ENCODE measurements at places on chromosomes 11 and 22. TPM values are rescaled to one million over a fixed set of nuclear protein-coding genes. Genes with fewer than 3 reads are reported as not detected.

Gene NRIP3
- 4.0 TPM for total RNA-seq

- DNase-seq: no peak
Measured at GRCh38 chr11:68312780-68313573, 586 bp downstream of the LRP5 start.

DNA sequence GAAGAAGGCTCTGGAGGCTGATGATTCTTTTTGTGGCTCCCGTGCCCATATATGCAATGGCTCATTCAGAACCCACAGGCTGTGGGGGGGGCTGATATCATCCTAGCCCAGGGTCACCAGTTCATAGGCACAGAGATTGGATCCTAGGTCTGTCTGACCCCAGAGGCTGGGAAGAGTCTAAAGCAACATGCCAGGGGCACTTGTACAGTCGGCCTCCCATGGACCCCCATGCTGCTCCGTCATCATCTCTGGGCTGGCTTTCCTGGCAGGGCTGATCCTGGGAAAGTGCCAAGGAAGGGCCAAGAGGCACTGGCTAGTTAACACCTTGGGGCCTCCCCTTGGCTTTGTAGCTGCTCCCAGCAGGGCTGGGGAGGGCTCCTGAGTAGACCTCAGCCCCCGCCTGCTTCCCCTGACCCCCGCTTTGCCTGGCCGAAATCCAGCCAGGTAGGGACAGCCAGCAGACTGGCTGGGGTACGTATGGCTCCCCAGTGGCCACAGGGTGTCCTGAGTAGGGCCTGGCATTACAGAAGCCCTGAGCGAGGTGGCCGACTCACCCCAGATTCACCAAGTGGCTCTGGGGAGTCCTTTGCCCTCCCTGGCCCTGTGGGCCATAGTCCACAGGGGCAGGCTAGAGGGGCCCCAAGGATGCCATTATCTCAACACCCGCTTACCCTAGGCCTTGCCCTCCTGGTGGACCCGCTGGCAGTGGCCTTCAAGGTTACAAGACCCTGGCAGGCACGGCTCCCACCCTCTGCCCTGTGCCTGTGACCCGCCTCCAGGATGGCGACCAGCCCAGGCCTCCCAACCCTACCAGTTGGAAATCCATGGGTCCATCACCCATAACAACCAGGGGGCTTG, 22.5 kb downstream of the FADS3 start:
- no peak for DNase-seq

DNA sequence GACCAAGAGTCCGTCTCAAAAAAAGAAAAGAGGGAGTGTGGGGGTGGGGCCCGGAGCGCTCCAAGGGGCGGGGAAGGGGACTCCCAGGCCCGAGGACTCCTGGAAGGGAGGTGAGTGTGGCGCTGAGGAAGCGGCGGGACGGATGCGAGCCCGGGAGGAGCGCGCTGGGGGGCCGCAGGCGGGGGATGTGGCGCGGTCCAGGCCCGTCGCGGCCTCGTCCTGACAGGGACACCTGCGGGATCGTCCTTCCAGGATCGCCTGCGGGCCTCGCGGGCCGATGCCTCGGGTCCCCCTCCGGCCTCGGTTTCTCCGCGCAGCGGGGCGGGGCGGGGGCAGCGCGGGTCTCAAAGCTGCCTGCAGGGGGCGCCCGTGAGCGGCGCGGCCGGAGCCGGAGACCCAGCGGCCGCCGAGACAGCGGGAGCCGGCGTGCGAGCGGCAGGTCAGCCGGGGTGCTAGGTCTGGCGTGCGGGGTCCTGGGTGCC, 3.8 kb upstream of the ADORA2A start:
- DNase-seq: no peak

- DNase-seq: no peak
Measured at GRCh38 chr22:35450824-35451569, 51.1 kb downstream of the MCM5 start.

DNA sequence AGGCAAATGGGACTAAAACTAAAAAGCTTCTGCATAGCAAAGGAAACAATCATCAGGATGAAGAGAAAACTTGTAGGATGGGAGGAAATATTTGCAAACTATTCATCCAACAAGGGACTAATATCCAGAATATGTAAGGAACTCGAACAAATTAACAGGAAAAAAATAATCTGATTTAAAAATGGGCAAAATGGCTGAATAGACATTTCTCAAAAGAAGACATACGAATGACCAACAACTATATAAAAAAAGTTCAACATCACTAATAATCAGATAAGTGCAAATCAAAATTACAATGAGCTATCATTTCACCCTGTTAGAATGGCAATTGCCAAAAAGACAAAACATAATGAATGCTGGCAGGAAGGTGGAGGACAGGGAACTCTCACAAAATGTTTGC, 12.0 kb downstream of the OR52E1 start:
- no peak for DNase-seq
